ENCODE measurements at places on chromosomes 4 and X.

- no peak for DNase-seq
These were observed 109.4 kb downstream of the DLG3 start for GRCh38 chrX:70554081-70554480.

- DNase-seq, result no peak
These were observed 652 bp downstream of the COL25A1 start for GRCh38 chr4:109301651-109302360.

DNA sequence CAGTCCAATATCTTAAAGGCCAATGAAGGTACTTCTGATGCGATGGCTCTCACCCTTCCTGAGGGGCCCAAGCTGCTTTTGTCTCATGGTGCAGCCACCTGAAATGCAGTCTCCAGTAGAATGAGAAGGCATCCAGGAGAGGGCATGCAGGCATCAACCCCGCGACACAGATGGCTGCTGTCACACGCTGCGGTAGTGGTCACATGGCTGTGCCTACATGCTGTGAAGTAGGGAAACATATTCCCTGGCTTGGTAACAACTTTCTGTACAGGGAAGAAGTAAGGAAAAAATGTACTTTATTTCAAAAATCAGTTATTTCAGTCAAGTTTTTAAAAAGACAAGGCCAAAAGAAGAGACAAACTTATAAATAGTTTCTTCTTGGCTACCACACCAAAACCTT, 139.9 kb downstream of the TRIML1 start:
- no peak for DNase-seq

- no peak for DNase-seq
These were observed 181.7 kb upstream of the NPY2R start for GRCh38 chr4:155026715-155027114.

DNA sequence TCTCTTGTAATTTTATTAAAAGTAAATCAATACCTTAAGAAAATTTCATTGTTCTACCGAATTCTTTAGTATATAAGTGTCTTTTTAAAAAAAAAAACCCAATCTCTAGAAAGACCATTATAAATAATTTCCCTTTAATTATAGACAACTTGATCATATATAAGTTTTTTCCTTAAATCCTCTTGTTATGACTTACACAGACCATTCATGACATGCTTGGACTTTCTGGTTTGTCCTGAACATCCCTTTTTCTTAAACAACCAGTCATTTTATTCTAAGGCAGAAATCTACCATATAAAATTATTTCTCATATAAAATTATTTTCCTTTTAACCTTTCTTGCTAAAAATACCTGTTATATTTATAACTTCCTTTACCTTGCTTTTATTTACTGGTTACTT, 15.4 kb upstream of the FHDC1 start:
- DNase-seq, result no peak

- DNase-seq, result no peak
These were observed 320.3 kb upstream of the TECRL start for GRCh38 chr4:64729561-64729960.

GRCh38 chrX:20217271-20217670, 49.4 kb downstream of the RPS6KA3 start:
- DNase-seq, result no peak

- no peak for DNase-seq
These were observed 158.6 kb downstream of the C4orf33 start for GRCh38 chr4:129254526-129254925.

GRCh38 chr4:91598696-91599095, 705.1 kb upstream of the GRID2 start:
- no peak for DNase-seq

DNA sequence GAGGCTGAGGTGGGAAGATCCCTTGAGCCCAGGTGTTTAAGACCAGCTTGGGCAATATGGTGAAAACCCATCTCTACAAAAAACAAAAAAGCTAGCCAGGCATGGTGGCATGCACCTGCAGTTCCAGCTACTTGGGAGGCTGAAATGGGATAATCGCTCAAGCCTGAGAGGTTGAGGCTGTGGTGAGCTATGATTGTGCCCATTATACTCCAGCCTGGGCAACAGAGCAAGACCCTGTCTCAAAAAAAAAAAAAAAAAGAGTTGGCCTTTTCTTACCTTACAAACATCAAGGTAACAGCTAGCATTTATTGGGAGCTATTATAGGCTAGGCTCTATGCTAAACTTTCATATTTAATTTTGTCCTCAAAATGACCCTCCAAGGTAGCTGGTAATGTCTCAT, 43.4 kb downstream of the PTTG2 start:
- DNase-seq, result no peak

GRCh38 chr4:113179996-113180395, 130.5 kb downstream of the ANK2 start:
- peak; percentile 17 for DNase-seq

DNA sequence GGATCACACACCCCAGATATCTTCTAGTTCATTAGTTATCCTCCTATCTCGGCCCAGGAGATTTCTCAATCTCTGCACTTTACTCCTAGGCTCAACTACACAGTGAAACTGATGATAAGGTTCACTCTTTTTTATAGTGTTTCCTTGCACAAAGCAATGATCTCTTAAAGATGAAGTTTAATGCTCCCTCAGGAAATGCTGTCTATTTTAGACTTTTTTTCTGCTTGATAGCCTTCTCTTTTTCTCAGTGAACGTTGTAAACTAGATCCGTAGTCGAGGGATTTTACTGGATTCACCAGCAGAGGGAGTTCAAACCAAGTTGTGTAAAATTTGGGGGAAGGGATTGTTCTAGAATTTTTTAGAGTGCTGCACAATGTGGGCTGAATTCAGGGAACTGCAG, 269.6 kb downstream of the GBA3 start:
- DNase-seq, result no peak

GRCh38 chrX:131739823-131740222, 195.9 kb downstream of the OR13H1 start:
- DNase-seq, result no peak

- DNase-seq, result no peak
These were observed 30.1 kb downstream of the CYBB start for GRCh38 chrX:37809970-37810369.

GRCh38 chr4:19030536-19030935, 1009.0 kb upstream of the LCORL start:
- no peak for DNase-seq

DNA sequence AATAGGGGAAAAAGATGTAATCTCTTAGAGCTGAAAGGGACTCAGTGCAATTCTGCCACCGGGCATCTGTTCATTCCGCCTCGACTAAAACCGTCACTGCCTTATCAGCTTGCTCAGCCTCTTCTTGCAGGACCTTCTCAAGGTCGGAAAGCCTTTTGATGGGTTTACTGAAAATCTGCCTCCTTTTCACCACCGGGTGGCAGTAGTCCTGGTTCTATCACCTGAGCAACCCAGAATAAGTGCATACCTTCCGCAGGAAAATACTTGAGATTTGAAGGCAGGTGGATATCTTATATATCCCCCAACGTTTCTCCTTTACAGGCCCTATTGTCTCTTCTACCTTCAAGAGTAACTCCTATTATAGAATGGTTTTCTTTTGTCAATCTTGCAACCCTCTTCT, 103.4 kb upstream of the PAK3 start:
- DNase-seq, result no peak

GRCh38 chr4:154467886-154468285, 23.7 kb downstream of the DCHS2 start:
- peak; percentile 22 for DNase-seq

- no peak for DNase-seq
These were observed 127.4 kb upstream of the SFRP2 start for GRCh38 chr4:153916273-153916755.

DNA sequence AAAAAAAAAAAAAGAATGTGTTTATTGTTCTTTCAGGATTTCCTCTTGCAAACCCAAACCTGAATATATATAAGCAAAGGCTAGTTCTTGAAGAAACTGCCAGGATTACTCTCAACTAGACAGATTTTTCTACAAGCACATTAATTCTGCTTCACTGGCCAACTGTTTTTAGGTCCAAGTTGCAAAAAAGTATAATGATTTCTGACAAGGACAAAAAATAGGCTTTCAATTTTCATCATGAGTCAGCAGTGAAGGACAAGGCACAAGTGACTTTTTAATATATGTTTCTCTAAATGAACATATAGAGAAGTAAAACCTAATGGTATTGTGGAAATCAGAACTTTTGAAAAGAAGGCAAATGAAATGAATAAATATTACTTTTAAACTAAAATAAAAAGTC, 73.7 kb downstream of the ELOVL6 start:
- no peak for DNase-seq

GRCh38 chr4:1568855-1569460, 115.2 kb downstream of the FAM53A start:
- DNase-seq, result no peak

DNA sequence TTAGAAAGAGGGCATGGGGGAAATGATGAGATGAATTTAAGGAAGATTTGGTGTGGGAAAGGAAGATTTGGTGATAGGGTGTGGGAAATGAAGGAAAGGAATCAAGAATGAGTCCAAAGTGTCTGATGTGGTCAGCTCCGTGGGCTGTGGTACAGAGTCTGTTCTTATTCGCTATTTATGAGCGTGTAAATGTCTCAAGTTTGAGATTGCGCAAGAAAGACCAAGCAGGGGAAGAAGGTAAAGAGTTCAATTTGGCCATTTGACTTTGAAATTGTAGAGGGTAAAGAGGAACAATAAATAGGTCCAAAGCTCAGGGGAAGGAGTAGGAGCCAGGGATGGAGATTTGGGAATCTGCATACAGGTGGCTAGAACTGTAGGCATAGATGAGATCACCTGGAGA, 11.3 kb upstream of the SMS start:
- DNase-seq, result no peak

GRCh38 chr4:24372881-24373280, 211.5 kb downstream of the DHX15 start:
- no peak for DNase-seq

GRCh38 chr4:41327770-41328169, 71.0 kb downstream of the UCHL1 start:
- no peak for DNase-seq

DNA sequence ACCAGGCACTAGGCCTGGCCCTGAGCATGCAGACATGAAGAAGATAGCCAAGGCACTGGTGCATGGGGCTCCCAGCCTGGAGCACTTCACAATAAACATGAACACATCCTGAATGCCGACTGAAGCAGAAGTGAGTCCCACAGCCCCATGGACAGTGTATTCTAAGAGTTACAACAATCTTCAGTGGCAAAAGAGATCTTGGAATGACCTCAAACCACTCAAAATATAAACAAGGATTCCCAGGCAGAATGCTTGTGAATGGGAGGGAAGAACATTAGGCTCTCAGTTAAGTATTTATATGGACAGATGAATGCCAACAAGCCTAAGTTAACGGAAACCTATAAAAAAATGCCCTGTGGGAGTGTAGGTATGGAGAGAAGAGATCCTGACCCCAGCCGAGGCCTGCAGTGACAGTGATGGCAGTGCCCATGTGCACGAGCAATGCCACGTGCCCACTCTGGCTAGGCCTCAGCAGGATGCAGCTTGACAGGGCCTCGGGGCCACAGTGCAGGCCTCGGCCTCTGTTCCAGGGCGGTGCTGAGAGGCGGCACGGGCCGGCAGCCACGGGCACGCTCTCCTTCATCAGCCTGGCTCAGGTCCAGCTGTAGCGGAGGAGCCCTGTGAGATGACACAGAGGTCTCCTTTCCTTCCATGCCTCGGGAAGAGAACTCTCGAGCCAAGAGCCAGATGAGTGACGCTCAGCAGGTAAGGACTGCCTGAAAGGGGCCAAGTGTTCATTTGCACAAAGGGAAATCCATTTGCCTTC, 49.2 kb downstream of the IRF2 start:
- no peak for DNase-seq

DNA sequence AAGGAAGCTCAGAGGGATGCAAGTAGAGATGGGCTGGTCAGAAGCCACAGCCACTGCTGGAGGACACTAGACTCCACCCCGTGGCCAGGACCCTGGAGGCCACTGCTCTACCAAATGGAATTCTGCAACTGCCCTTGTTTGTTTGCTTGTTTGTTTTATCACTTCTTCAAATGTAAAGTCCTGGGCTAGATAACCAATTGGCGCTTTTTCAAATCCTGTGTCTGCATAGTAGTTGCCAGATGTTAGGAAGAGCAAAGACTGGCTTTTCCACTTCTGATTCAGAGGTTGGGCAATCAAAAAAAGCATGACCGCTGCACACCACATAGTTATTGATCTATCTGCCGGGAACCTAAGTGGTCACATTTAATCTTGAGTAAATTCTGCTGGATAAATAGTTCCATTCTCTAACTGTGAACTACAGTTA, 255.2 kb upstream of the SFRP2 start:
- no peak for DNase-seq

DNA sequence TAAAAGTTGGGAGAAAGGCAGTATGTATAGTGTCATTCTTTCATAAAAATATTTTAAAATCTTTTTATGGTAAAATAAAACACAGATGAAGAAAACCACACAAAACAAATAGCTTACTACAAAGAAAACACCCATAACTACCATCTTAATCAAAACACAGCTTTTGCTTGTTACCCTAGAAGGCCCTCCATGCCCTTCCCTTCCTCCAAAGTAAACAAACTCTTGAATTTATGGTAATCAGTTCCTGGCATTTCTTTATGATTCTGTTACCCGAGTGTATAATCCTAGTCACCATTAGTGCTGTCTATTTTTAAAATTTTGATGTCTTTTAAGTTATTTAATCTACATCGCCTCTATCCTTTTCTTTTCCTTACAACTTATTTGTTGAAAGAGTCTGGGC, 170.9 kb downstream of the APBB2 start:
- no peak for DNase-seq

GRCh38 chr4:96558466-96558865, 718.6 kb downstream of the PDHA2 start:
- no peak for DNase-seq

- no peak for DNase-seq
These were observed 42.8 kb downstream of the PDE5A start for GRCh38 chr4:119585771-119586170.

DNA sequence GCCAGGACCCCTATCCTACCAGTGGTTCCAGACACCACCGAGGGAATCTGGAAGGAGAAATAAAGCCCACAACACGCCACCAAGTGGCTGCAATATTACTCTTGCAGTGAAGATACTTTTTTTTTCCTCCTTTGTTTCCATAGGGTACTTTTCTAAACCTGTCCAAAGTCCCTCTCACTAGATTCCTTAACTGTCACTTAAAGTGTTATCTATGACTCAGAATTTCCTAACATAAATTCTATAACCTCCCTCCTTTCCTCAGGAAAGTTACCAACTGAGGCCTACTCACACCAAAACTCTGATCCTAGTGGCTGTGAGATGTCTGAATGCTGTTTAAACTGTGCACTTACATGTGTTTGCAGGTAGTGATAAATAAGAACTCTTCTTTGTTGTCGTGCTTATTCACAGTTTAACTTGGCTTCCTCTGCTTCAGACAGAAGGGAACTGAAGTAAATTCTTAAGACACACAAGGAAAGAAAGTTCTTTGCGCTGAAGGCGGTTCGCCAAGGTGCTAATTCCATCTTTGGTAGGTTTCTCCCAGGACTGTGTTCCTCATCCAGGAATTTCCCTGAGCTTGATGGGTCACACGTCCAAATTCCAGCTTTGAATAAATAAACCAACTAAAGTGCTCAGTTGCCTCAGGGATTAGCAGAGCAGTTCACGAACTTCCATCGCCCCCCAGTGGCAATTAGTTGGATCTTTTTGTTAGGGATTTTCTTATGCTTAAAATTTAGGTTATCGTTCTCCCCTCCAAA, 10.7 kb upstream of the HCCS start:
- DNase-seq, result no peak

GRCh38 chrX:71653344-71653743, 14.0 kb upstream of the LOC101059915 start:
- no peak for DNase-seq

Data from HS-27A (cell line).